ENCODE measurements at places on chromosomes 1 and 21.
A peak's percentile ranks its signal among the peaks of the same experiment; 100 is the strongest.

DNA sequence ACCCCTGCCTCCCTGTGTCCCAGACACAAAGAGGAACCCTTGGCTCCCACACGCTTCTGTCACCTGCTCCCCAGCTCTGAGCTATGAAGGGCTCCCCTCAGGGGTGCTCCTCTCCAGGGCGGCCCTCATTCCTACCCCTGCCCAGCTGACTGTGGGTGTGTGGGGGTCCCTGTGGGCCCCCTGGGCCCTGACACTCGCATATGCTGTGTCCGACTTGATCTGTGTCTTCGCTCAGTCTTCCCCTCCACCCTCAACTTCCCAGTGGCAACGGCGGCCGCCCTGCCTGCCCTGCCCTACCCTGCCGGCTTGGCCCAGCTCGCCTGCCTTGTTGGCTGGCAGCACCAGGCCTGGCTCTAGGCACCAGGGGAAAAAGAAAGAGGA, 1.2 kb downstream of the KCNQ4 start:
- DNase-seq: no peak

- no peak for DNase-seq
Measured at GRCh38 chr1:183733715-183734114, 71.2 kb upstream of the RGL1 start.

GRCh38 chr1:150551051-150551783, 2.0 kb downstream of the ADAMTSL4 start:
- DNase-seq: no peak

- peak; percentile 90 for DNase-seq
Measured at GRCh38 chr1:167517535-167518330, 596 bp downstream of the CD247 start.

GRCh38 chr1:28782011-28782410, 30.0 kb upstream of the OPRD1 start:
- DNase-seq: no peak

GRCh38 chr1:33336580-33336979, 15.7 kb upstream of the A3GALT2 start:
- no peak for DNase-seq

DNA sequence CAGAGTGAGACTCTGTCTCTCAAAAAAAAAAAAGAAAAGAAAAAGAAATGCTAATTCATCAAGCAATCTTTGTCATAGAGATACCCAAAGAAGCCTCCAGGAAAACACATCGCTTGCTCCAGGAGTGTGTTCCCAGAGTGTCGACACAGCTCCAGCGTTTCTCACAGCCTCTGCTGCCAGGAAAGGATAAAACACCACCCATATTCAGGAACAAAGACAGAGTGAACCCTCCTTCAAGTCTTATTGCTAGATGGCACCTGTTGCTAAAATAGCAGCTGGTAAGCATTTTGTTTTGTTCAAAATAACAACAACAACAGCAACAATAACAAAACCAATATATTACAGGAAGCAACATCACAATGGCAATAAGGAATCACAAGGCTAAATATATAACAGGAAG, 3.1 kb downstream of the ILDR2 start:
- no peak for DNase-seq

GRCh38 chr1:244672946-244673682, 20.2 kb downstream of the DESI2 start:
- DNase-seq: no peak

DNA sequence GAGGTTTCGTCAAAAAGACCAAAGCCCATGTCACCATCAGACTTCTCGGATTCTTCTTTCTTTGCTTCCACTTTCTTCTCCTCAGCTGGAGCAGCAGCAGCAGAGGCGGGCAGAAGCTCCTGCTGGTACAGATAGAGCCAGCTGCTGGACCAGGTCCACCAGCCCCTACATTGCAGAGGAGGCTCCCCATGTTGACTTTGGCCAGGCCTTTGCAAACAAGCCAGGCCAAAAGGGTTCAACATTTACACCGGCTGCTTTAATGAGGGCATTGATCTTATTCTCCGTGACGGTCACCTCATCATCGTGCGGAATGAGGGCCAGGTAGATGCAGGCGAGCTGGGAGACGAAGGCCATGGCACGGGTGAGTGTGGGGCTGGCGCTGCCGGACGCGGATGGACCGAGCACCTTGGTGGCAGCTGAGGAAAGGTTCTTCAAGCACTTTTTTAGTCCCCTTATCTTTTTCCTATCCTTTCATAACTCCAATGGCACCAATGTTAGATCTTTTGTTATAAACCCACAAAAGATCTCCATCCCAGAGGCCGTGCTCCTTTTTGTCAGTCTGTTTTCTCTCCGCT, 358.5 kb downstream of the RGS7 start:
- no peak for DNase-seq

GRCh38 chr1:207221934-207222351, 99.5 kb upstream of the CD55 start:
- no peak for DNase-seq

DNA sequence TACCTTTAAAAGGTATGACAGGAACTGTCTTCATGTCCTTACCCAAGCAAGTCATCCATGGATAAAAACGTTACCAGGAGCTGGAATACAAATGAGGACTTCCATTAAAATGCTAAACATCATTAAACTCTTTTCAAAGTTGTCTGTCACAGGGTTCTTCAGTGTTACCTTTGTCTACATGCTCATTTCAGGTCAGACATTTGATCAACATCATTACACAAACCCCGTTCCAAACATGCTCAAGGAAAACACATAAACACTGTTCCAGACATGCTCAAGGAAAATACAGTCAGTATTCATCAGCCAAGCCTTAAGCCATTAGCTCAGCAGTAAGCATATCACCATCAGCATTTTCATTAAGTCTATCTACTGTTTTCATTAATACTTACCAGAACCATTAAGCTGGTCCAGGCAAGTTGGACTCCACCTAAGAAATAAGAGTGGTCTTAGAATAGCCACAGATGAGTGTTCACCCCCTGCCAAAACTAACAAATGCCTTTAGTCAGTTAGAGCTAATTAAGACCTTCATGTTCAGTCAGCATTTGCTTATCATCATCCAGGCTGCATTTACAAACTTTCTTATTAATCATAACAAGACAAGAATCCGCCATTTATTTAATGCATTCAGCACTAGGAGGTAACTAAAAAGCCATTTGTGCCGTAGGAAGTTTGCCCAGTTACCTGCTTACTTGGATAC, 2.2 kb downstream of the GAS5 start:
- peak; percentile 31 for DNase-seq

DNA sequence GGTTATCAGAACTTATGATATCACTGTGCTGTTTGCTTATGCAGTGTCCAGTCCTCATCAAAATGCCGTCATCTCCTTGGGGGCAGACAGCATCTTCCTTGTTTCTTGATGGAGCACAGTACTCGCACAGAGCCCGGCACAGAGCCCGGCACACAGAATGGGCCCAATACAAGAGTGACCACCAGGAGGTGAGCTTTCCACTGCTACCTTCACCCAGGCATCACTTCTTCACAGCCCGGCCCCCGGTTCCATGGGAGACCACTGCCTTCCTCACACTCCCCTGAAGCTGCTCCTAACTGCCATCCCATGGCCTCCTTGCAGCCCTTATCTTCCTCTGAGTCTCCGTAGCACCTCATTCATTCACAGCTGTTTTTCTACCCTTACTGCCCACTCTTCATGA, 94.0 kb downstream of the TNR start:
- no peak for DNase-seq

DNA sequence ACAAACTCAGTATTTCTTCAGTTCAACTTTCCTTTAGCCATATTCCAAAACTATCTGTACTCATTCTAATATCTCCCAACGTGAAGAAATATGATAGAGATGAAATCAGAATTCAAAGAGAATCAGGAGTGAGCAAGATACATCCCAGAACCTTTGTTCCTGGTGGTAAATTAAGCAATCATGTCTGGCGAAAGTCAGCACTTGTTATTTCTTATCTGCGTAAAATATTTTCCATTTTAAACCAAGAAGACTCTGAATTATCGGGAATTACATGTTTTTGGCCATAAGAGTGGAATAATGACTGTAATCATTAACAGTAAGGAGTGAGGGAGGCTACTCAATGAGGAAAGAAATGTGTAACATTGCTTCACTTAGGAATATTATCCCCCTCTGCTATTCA, 253.7 kb downstream of the PDE4B start:
- DNase-seq: no peak

DNA sequence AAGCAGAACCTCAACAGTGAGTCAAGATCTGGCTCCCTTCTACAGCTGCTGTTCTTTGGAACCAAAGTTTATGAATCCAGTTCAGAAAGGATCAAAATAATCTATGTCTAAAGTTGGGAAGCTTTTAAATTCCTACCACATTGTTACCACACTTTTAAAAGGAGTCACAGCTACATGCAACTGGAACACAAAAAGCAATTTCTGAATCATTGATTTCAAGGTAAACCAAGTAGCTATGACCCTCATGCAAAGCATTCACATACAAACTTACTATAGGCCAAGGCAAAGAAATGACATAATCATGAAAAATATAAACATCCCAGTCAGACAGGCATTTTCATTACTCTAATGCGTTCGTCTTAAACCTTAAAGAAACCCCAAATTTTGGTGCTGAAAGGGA, 3.5 kb downstream of the SIPA1L2 start:
- no peak for DNase-seq

DNA sequence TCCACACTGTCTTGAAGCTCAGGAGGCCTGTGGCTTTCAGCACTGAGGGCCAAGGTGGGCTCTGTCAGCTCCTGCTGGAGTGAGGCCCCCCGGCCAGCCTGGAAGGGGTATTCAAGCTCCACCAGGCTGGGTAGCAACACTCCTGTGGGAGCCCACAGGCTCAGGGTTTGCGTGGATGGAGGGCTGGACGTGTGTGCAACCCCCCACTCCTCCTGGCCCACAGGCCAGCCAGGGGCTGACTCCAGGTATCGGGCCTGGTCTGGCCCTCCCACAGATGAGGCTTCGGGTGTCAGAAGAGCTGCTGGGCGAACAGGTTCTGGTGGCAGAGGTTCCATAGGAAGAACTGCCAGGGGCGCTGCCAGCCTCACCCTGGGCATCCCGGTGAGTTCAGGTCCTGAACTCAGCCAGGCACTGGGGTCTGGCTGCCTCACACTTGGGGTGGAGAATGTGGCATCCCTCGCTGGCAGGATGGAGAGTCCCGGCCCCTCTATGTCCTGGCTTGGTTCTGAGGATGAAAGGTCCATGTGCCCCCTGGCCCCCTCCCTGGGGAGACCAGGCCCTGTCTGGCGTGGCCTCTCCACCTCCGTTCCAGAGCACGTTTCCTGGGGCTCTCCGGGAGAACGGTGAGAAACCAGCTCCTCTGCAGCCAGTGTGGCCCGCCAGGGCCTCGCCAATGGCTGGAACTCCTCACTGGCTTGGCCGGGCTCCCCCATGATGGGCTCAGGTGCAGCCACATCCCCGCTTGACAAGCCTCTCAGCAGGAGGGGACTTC, 64.6 kb upstream of the TARDBP start:
- no peak for DNase-seq

- DNase-seq: no peak
Measured at GRCh38 chr21:41024746-41025254, 143.2 kb upstream of the BACE2 start.

DNA sequence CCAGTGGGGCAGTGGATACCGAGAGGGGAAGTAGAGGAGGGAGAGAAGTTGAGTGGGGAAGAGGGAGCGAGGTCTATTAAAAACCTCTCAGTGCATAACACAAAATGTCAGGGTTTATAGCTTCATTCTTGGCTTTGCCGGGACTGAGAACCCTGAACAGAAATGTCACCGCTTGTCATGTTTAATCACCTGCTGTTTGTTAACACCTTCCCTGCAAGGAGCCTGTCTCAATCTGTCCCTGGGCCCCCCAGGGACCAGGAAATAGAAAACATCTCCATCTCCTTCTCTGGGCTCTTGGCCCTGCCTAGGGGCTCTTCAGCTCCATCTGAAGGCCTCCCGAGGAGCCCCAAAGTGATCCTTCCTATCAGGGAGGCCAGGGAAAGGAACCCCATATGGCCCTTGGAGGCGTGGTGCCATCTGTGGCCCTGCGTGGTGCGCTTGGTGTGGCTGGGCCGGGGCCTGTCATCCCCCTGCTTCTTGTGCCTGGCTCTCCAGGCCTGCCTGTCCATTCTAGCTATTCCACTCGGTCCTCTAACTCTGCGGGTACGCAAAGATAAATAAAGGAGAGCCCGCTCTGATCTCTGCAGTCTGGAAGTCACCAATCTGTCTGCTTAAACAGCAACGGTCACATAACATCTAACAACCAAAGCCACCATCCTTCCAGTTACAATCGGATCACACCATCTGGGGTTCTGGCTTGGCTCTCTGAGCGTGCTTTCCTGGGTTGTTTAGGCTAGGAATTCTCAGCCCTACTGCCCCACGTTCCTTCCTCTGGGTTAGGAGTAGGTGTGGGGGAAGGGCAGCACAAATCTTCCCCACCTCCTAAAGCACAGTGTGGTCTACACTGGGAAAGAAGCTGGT, 113.8 kb downstream of the CASZ1 start:
- DNase-seq: no peak

GRCh38 chr21:16124378-16125138, 394.8 kb downstream of the USP25 start:
- DNase-seq: no peak

DNA sequence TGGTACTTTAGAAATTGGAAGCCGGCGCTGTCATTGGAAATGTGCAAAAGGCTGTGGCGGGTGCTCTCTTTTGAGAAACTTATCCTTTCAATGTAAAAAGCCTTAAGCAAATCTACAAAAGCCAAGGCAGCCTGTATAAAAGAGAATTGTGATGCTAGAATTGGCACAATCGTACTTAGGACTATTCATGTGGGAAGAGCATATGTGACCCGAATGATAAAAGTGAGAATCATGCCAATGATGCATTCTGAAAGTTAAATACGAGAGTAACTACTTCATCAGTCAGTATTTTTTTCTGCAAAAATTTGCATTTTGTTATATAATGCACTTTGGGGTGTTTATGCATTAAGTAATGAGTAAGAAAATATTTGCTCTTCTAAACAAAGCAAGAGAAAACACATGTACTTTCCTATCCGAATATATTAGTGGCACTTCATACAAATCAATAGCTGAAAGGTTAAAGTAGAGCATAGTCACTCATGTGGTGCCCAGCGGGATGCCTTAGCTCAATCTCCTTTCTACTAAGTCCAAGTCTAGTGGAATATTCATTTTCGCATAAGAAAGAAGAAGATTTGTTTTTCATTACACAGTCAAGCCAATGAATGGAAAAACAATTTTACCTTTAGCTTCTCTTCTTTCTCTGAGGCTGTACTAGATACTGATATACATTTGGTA, 1256.6 kb upstream of the B3GALT2 start:
- no peak for DNase-seq

GRCh38 chr1:216632980-216633379, 90.2 kb downstream of the ESRRG start:
- DNase-seq: no peak
